ENCODE measurements at places on chromosomes 13 and 19. TPM values are rescaled to one million over a fixed set of nuclear protein-coding genes. Genes with fewer than 3 reads are reported as not detected.

CEACAM20 gene
- not detected for total RNA-seq

SLC6A16 gene
- under 0.01 TPM for total RNA-seq

FLT3 gene
- total RNA-seq = not detected

CACNG7 gene
- total RNA-seq = not detected

CYP2A6 gene
- total RNA-seq = not detected

IGFL4 gene
- not detected for total RNA-seq

LGALS14 gene
- total RNA-seq = not detected
